ENCODE measurements at places on chromosomes 1 and 21. TPM values are rescaled to one million over a fixed set of nuclear protein-coding genes. Genes with fewer than 3 reads are reported as not detected.

The MIXL1 gene
- not detected for total RNA-seq

The MYCL gene
- 9.1 TPM for total RNA-seq

The EVA1B gene
- total RNA-seq = 1.6 TPM

The DAB1 gene
- 93.9 TPM for total RNA-seq

The ACP6 gene
- 23.5 TPM for total RNA-seq

The PGLYRP4 gene
- total RNA-seq = not detected

The TOMM20 gene
- 153 TPM for total RNA-seq

The FAM131C gene
- 1.9 TPM for total RNA-seq

The HPCAL4 gene
- 47.9 TPM for total RNA-seq

The SELP gene
- not detected for total RNA-seq

The C1orf74 gene
- 2.2 TPM for total RNA-seq

The ZNF644 gene
- 227 TPM for total RNA-seq

The SERTAD4 gene
- total RNA-seq = 5.6 TPM

The C1orf185 gene
- total RNA-seq = not detected

The NTMT2 gene
- total RNA-seq = 0.63 TPM

The HTR1D gene
- 0.31 TPM for total RNA-seq

The INKA2 gene
- 2.8 TPM for total RNA-seq

The APCS gene
- total RNA-seq = not detected

The TMEM222 gene
- 23.8 TPM for total RNA-seq

The CLDN17 gene
- total RNA-seq = not detected

The OR10Z1 gene
- total RNA-seq = not detected

The APH1A gene
- total RNA-seq = 64.2 TPM

The KRTAP10-12 gene
- not detected for total RNA-seq

The CHIA gene
- not detected for total RNA-seq

The ATP6V1G3 gene
- not detected for total RNA-seq

The ERICH3 gene
- total RNA-seq = 36.9 TPM

The HSF2BP gene
- 4.1 TPM for total RNA-seq

The TTC34 gene
- total RNA-seq = 0.63 TPM

The LIN28A gene
- total RNA-seq = not detected

The CGN gene
- 5.0 TPM for total RNA-seq

The TCHHL1 gene
- total RNA-seq = not detected

The PTCH2 gene
- total RNA-seq = 2.5 TPM

The TNFRSF4 gene
- total RNA-seq = not detected

The KLHDC7A gene
- not detected for total RNA-seq

The XKR8 gene
- total RNA-seq = 4.7 TPM

The KCNN3 gene
- total RNA-seq = 13.1 TPM

The DCLRE1B gene
- 7.5 TPM for total RNA-seq

The KDM1A gene
- total RNA-seq = 225 TPM

The LINGO4 gene
- total RNA-seq = not detected

The NUF2 gene
- 8.8 TPM for total RNA-seq

The ANXA9 gene
- total RNA-seq = not detected

The SLC45A1 gene
- total RNA-seq = 10.0 TPM

The LENEP gene
- total RNA-seq = 2.5 TPM

The TARBP1 gene
- total RNA-seq = 126 TPM

The OLIG2 gene
- 18.2 TPM for total RNA-seq

The ACOT11 gene
- total RNA-seq = 7.2 TPM

The ELAPOR1 gene
- total RNA-seq = 44.8 TPM

The EFNA3 gene
- total RNA-seq = 11.3 TPM

The LRRC3 gene
- 13.5 TPM for total RNA-seq

The LCE1A gene
- not detected for total RNA-seq

The FLG2 gene
- not detected for total RNA-seq

The RUNX1 gene
- 1.3 TPM for total RNA-seq

The LAD1 gene
- not detected for total RNA-seq

The CD84 gene
- 1.6 TPM for total RNA-seq

The CD164L2 gene
- not detected for total RNA-seq

The RIMS3 gene
- 31.9 TPM for total RNA-seq

The NIPAL3 gene
- total RNA-seq = 12.2 TPM

The LAMC2 gene
- total RNA-seq = 0.31 TPM
